Activated CD8-positive, alpha-beta memory T cell treated with anti-CD3 and anti-CD28 coated beads for 1 hour (primary cell): ENCODE measurements at places on chromosomes 1 and 21.

DNA sequence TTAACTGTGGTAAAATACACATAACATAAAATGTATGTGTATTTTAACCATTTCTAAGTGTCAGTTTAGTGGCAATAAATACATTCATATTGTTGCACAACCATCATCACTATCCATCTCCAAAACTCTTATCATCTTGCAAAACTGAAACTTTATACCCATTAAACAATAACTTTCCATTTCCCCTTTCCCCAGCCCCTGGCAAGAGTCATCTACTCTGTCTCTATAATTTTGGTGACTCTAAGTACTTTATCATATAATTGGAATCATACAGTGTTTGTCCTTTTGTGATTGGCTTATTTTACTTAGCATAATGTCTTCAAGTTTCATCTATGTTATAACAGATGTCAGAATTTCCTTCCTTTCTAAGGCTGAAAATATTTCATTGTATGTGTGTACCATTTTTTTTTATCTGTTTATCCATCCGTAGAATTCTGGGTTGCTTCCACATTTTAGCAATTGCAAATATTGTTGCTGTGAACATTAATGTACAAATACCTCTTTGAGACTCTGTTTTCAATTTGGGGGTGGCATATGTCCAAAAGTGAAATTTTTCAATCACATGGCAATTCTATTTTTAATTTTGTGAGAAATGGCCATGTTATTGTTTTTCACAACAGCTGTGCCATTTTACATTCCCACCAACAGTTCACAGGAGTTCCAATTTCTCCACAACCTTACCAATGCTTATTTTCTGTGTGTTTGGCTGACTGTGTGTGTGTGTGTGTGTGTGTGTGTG, 153.9 kb upstream of the GORAB start:
- no peak for DNase-seq

DNA sequence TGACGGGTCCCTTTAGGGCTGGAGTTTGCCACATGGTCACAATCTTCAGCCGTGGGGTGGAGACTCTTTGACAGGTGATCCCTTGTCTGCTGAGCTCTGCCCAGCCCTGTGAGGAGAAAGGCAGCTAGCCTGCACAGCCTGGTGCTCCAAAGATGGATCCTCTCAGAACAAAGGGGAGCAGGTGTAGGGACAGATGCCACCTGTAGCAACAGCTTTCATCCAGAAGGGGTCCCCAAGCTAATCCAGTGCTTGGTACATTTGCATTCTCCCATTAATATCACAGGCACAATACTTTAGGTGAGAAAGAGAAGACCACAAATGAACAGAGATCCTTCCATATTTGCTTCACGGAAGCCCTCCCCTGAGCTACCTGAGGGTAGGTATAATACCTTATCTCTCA, 93.2 kb downstream of the CCDC185 start:
- no peak for DNase-seq

GRCh38 chr1:228515200-228515834, 28.1 kb downstream of the RNF187 start:
- no peak for DNase-seq

- no peak for DNase-seq
Observed at GRCh38 chr1:7253988-7254587, 468.8 kb downstream of the CAMTA1 start.

DNA sequence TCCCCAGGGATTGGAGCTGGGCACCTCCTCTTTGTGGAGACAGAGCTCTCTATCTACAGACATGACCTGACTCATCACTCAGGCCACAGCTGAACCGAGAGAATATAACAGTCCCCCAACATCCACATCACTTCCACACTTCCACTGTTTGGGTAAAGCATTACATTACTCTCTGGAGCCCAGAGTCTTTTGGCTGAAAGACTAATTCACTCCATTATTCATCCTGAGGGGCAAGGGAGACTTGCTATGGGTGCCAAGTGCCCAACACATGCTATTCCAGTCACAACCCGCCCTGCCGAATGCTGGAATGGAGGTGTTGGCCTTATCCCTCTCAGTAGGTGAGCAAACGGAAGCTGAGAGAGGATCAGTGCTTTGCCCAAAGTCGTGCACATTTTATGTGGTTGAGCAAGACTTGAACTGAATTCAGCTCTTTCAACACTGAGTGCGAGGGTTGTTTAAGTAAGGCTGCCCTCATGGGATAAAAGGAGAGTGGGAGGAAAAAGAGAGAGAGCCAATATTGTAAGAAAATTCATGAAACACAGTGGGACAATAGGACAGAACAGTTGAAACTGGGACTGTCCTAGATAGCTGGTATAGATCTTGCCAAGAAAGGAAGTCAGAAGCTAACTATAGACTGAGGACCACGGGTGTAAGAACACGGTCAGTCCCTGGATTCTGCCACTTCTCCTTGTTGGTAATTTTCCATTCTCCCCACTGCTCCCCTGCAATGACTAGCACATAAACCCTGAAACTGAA, 13.5 kb upstream of the CHI3L1 start:
- no peak for DNase-seq

- no peak for DNase-seq
Observed at GRCh38 chr1:40825435-40825788, 36.8 kb downstream of the CITED4 start.

DNA sequence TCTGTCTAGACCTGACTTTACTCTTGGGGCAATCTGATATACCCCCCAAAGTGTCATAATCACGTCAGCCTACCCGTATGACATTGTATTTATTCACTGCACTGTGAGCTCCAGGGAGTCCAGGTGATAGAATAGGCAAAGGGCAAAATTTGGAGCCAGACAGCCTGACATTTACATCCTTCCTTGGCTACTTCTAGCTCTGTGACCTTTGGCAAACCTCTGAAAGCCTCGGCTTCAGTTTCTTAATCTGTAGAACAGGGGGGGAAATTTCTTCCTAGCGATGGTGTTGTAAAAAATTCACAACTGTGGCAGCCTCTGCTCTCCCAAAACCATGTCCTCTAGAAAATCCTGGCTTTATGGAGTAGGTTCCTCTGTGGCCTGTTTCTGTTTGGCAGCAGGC, 240.9 kb downstream of the KIF26B start:
- DNase-seq, result no peak
